ENCODE measurements at places on chromosomes 2 and 18.
A peak's percentile ranks its signal among the peaks of the same experiment; 100 is the strongest.

GRCh38 chr18:74186661-74187060 is 38.3 kb downstream of the TIMM21 start:
- no peak overlapping the region for H3K27ac ChIP-seq
- peaks cover 5% of the 10 kb centered on the region for H3K27me3 ChIP-seq
- no peak overlapping the region for H3K4me3 ChIP-seq
- no peaks in the 10 kb centered on the region for H3K36me3 ChIP-seq
- no peaks in the 10 kb centered on the region for H3K4me1 ChIP-seq

DNA sequence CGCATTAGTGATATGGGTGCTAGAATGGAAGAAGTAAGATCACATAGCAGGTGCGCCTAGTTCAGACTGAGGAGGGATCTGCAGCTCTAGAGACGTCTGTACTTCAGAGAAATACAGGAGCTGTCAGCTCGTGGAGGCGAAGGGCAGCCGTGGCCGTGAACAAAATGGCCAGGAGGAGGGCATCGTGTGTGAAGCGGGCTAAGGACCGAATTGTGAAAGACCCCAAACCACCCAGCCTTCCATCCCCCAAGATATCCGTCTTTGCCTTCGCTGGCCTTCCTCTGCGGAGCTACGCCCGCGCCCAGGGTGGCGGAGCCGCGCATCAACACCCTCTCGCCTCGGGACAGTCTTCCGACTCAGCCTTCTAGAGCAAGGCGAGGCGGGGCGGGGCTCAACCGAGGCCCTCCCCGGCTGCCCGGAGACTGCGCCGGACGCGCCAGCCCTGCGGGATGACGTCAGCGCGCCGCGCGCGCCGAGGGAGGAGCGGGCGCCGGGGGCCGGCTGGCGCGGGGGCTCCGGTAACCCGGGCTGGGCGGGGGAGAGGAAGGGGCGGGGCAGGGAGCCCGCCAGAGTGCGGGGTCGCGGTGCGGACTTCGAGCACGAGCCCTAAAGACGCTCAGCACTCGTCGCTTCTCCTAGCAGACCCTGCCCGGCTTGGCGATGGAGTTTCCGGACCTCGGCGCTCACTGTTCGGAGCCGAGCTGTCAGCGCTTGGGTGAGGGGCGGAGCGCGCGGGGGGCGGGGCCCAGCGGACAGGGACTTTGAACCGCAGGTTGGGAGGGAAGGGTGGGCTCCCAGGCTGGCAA is at the start of gene ZFAND2B:
ZFAND2B (plus strand) TSS at position 455 of the 806 bp plus-strand sequence; CDS start at position 661, 206 bp downstream.
- DNase-seq: peak; percentile 94
- H3K4me3 ChIP-seq: peak within 1 kb of the TSS; percentile 83
- no peaks in the 10 kb centered on the region for H3K27me3 ChIP-seq
- H3K4me1 ChIP-seq: peaks cover 52% of the 10 kb centered on the region
- peak within 1 kb of the TSS; percentile 46 for H3K27ac ChIP-seq
- peaks cover 3% of the 10 kb centered on the region for H3K36me3 ChIP-seq

- no peaks in the 10 kb centered on the region for H3K27me3 ChIP-seq
- no peak overlapping the region for H3K27ac ChIP-seq
- no peak for DNase-seq
- no peak overlapping the region for H3K4me3 ChIP-seq
Observed at GRCh38 chr2:191362841-191363240, 117.6 kb downstream of the MYO1B start.

DNA sequence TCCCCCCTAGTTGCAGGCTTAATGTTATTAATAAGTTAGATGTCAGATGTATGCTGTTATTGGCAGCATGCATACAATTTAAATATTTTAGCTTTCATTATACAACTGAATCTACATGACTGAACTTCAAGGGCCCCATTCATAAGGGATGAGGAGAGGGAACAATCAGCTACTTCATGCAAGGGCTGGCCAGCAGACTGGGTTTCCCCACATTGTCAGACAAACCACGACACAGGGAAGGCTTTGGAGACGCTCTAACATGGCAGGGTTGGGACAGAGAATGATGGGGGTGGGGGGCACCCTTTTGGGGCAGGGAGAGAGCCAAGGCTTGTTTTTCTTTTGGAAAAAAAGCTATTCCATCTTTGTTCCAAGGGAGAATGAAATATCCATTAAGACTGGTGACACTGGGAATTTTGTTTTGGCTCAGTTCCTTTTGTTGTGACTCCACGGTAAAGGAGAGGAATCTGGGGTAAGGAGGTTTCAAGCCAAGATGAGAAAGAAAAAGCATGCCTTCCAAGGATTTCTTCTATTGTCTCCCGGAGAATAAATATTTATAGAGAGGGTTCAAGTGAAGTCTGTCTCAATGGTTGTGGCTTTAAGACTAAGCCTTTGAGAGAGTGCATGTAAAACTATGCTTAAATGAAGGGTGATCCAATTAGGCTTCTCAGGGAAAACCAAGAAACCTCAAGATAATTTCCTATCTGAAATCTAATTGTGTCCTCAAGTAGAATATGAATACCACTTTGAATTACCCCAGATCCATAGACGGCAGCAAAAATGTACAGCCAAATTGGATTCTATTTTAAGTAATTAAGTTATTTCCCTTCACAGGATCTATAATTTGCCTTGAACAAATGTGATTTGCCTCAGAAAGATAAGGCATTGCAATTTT is 5.4 kb downstream of the CXCR4 start:
- H3K4me1 ChIP-seq: peaks cover 31% of the 10 kb centered on the region
- no peak for DNase-seq
- H3K36me3 ChIP-seq: peaks cover 13% of the 10 kb centered on the region
- H3K27ac ChIP-seq: no peak overlapping the region
- no peak overlapping the region for H3K4me3 ChIP-seq
- H3K27me3 ChIP-seq: no peaks in the 10 kb centered on the region

GRCh38 chr2:147511491-147511948 is 333.3 kb upstream of the ACVR2A start:
- DNase-seq: peak; percentile 18
- no peak overlapping the region for H3K27ac ChIP-seq
- H3K36me3 ChIP-seq: no peaks in the 10 kb centered on the region
- H3K4me3 ChIP-seq: no peak overlapping the region

- no peak overlapping the region for H3K27ac ChIP-seq
- no peaks in the 10 kb centered on the region for H3K27me3 ChIP-seq
- H3K4me3 ChIP-seq: no peak overlapping the region
Observed at GRCh38 chr2:23843051-23843976, 83.6 kb downstream of the ATAD2B start.

Measured in common myeloid progenitor, CD34-positive (primary cell).